Kidney epithelial cell (primary cell): ENCODE measurements at places on chromosomes 2 and 18.
A peak's percentile ranks its signal among the peaks of the same experiment; 100 is the strongest.

DNA sequence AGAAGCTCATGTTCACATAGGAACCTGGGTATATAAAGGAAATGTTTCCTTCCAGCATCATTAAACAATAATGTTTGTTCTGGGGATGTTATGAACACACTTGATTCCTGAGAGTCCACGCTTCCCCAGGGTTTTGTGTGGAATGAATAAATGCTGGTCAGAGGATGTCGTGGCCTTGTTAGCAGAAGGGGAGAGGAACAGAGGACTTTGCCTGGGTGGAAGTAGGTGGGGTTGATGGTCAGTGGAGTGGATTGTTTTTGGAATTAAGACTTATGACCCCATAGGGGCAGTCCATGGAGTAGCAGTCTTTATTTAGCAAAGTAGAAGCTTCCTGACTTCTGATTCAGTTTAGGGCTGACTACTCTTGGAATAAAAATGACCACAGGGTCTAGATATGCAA is 139.6 kb downstream of the MYO1B start:
- no peak for DNase-seq

GRCh38 chr2:218152777-218153176 is 14.0 kb downstream of the CXCR1 start:
- DNase-seq: no peak

DNA sequence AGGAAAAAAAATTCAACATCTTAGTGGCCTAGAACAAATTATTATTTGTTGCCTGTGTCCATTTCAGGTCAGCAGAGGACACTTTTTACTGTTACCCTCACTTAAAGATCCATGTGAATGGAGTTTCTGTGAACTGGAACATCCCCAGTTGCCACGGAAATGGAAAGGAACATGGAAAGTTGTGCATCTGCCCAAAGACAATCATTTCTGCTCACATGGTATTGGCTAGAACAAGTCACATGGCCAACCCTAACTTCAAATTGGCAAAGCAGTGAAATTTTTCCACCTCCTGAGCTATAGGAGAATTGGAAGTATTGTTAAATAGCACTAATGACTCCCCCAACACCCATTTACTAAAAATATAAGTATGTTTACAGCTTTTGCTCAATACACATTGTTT is 71.2 kb upstream of the CCBE1 start:
- no peak for DNase-seq

DNA sequence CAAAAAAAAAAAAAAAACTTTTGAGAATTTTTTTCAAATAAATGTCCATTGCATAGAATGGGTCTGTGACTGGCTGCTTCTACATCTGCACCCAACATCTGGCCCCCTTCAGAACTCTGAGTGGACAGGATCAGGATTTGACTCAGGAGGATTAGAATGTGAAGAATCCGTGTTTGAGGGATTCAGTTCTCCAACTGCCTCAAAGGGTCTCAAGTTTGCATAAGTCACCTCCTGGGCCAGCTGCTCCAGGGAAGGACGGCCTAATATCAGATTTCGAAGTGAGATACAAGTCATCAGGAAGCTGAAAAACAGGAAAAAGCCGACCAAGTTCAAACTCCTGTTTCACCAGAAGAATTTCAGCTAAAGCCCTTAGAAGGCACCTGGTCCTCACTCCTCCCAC is 10.9 kb downstream of the MAT2A start:
- DNase-seq: peak; percentile 56

DNA sequence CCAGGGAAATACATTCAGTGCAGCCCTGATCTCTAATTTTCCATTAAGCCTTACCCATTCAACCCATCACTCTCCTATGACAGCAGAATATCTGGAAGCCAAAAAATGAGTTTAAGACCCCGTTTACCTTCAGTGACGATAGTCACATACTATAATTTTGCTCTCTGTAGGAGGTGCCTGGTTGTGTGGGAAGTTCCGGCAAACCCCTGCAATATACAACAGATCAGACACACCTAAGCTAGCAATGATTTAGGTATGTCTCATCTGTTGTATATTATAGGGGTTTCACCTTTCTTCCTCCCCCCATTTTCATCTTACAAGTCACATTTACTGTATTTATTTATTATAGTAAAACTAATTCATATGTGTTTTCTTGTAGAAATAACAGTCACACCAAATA is 101.7 kb downstream of the DOCK10 start:
- no peak for DNase-seq

GRCh38 chr18:48422947-48423378 is 13.8 kb upstream of the ZBTB7C start:
- no peak for DNase-seq

GRCh38 chr2:151258121-151258520 is 3.5 kb downstream of the RBM43 start:
- DNase-seq: no peak

DNA sequence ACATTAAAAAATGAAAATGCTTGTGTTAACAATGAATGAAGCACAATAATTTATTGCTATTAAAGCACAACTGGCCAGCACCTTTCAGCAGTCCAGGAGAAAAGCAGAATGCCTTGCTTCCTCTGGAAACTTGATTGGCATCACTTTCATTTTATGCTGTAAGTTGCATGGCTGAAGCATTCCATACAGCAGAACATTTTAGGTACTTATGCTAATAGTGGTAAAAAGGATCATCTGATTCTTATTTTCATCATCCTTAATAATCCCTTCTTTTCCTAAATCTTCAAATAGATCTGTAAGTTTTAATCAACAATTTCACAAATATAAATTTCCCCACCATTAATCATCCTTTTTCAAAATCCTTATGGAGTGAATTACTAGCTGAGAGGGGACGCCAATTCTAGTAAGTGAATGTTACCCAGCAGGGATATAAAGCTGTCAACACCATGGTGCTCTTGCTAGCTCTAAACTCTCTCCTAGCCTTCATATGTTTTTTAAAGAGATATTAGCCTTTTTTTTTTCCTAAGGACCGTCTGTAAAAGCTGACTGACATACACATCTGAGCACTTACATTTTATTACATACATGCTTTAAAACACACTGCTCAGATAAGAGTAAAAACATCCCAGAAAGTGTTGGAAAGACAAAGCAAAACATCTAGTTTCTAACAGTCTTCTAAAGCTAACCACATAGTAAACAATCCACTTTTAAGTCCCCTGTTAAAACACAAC is 5.3 kb downstream of the SATB2 start:
- no peak for DNase-seq

DNA sequence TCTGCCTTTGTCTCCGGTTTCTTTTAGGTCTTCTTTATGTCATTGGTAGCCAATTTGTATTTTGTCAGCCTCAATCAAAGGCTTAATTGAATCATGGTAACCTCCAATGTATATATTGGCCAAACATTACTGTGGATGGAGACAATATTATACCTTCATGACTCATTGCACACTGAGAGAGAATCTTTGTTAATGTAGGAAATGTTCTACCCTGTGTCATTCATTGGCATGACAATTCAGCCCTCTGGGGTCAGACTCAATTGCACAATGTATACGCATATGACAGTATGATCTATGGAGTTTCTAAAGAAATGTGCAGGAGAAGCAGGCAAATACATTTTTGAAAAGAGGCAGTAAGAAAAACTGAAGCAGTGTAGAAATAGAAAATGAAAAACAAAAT is 162.6 kb downstream of the PDE11A start:
- DNase-seq: no peak

GRCh38 chr2:12688091-12688490 is 28.6 kb upstream of the TRIB2 start:
- no peak for DNase-seq

GRCh38 chr2:29786361-29786760 is 135.0 kb downstream of the ALK start:
- no peak for DNase-seq

DNA sequence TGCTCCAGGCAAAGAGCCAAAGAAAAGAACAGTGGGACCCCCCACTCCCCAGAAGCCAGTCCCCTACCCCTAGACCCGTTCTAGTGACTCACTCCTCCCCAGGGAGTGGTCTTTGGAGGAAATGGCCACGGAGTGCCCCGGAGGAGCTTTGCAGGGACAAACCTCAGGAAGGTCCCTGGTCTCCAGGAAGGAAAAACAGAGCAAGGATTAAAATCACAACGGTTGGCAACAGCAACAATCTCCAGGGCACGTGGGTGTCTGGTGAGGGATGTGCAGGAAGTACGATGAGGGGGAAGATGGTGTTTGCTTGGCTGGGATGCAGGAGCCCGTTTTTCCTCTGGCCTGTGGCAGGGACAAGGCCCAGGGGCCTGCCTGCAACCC is 135.0 kb downstream of the SMAD2 start:
- DNase-seq: no peak

GRCh38 chr18:60599267-60599666 is 226.7 kb upstream of the MC4R start:
- DNase-seq: no peak
